Stimulated activated CD8-positive, alpha-beta memory T cell treated with anti-CD3 and anti-CD28 coated beads, Interleukin-15, amount 100 ng/mL, for 24 hours (primary cell): ENCODE measurements at places on chromosomes 3 and 15.

DNA sequence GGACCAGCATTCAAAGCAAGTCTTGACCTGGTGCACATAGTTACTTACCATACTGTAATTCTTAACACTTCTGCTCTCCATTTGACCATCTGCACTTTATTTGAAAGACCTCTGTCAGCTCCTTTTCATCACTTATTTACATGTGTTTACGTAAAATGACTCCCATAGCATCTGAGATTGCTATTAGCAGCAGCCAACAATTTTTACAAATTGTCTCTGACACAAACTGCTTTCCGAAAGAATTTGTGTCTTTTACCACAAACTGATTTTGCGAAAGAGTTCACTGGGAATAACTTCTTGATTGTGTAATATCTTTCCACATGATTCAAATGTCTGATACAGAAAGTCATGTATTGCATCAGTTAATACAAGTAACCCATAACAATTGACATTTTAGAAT lies 144.1 kb upstream of the PEX5L start:
- no peak for DNase-seq

GRCh38 chr15:46815240-46815639 lies 902.1 kb upstream of the SEMA6D start:
- DNase-seq: no peak

DNA sequence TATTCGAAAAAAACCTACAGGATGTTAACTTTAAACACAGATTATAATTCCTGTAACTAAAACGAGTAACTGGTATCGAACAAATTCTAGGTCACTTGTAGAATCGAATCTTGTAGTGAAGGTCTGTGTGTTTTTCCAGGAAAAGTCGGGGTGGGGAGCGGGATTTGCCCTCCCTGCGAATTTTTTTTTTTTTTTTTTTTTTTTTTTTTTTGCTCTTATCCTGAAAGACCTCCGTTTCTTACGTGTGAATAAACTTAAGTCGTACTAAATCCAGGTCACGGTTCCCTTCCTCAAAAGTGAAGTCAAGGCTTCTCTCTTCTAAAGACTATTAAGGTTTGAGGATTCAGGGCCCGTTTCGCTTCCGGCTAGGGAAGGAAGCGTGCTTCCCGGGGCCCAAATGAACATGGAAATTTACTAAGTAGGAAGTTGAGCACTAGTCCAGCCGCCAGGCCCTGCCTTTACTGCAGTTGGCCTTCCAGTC lies 770 bp downstream of the TBC1D5 start:
- no peak for DNase-seq

DNA sequence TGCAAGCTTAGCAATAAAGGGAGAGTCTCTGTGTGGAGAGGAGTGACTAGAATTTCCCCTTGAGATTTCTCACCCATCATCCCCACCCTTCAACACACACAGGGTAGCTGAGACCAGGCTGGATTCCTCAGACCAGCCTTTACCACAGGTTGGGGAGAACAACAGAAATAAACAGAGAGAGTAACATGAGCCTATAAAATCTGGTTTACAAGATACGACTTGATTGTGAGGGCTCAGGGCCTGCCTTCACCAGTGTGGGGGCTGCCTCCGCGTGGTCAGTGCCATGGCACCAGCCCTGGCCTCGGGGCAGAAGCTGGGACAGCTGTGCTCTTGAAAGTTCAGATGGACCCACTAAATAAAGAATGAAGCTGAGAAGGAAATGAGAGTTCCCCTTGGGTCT lies 14.6 kb upstream of the MAGEF1 start:
- no peak for DNase-seq

DNA sequence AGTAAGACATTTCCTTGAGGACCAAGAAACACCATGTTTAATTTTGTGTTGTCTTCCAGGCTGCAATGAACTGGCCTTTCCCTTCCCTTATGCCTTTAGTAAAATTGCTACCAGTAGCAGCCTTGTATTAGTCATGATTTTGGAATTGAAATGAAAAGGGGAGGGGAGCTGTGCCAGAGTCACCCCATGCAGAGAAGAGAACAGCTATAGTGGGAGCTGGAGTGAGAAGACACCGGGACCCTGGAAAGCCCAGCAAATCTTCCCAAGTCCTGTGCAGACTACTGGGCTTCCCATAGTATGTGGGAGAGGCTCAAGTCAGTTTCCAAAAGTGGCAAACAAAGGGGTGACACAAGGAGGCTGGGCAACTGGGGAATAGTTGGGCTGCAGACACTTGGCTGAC lies 178.5 kb downstream of the NR1D2 start:
- DNase-seq: no peak

GRCh38 chr3:72123908-72124441 lies 339.0 kb upstream of the PROK2 start:
- DNase-seq: no peak
